ENCODE measurements at places on chromosomes 2 and 18. TPM values are rescaled to one million over a fixed set of nuclear protein-coding genes. Genes with fewer than 3 reads are reported as not detected.

DNA sequence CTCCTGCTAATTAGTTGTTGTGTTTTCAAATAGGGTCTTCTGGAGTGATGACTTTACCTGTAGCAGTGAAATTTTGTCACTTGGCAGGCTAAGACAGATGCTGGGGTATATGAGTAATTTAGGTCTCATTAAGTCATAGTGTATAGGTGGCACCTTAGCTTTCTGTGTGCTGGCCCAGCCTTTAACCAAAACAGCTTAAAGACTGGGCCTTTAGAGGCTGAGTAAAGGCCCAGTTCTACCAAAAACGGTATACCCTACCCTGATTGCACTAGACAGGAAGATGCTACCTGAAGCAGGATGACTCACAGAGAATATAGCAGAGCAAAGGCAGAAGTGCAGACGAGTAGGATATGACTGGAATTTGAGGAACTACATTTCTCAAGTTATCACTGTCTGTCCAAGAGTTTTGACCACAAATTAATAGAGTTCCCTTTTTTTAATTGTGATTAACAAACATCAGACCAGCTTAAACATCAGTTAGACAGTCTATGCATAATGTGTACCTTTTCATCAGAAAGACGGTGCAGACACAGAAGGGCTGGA is 337.9 kb upstream of the SALL3 start:
- H3K36me3 ChIP-seq: peaks cover under 1% of the 10 kb centered on the region
- no peak overlapping the region for H3K27ac ChIP-seq
- no peak for DNase-seq
- no peaks in the 10 kb centered on the region for H3K4me1 ChIP-seq
- H3K4me3 ChIP-seq: no peak overlapping the region
- H3K27me3 ChIP-seq: peaks cover 4% of the 10 kb centered on the region

GRCh38 chr18:48552130-48552529 is 13.3 kb downstream of the CTIF start:
- no peaks in the 10 kb centered on the region for H3K27me3 ChIP-seq
- no peak overlapping the region for H3K27ac ChIP-seq
- no peak for DNase-seq
- H3K4me1 ChIP-seq: peaks cover 5% of the 10 kb centered on the region
- H3K4me3 ChIP-seq: no peak overlapping the region

- DNase-seq: no peak
- peaks cover 5% of the 10 kb centered on the region for H3K27me3 ChIP-seq
- H3K36me3 ChIP-seq: no peaks in the 10 kb centered on the region
- no peak overlapping the region for H3K27ac ChIP-seq
- no peak overlapping the region for H3K4me3 ChIP-seq
These were observed 113.9 kb upstream of the LTBP1 start for GRCh38 chr2:32832821-32833220.

GRCh38 chr2:74576211-74576862 is 21.8 kb downstream of the DOK1 start:
- peaks cover 44% of the 10 kb centered on the region for H3K4me1 ChIP-seq
- H3K27ac ChIP-seq: no peak overlapping the region
- DNase-seq: no peak
- H3K27me3 ChIP-seq: no peaks in the 10 kb centered on the region
- H3K4me3 ChIP-seq: no peak overlapping the region

GRCh38 chr2:191465766-191466420 is 212.0 kb upstream of the NABP1 start:
- H3K4me3 ChIP-seq: no peak overlapping the region
- no peak overlapping the region for H3K27ac ChIP-seq
- DNase-seq: no peak
- H3K27me3 ChIP-seq: no peaks in the 10 kb centered on the region

DNA sequence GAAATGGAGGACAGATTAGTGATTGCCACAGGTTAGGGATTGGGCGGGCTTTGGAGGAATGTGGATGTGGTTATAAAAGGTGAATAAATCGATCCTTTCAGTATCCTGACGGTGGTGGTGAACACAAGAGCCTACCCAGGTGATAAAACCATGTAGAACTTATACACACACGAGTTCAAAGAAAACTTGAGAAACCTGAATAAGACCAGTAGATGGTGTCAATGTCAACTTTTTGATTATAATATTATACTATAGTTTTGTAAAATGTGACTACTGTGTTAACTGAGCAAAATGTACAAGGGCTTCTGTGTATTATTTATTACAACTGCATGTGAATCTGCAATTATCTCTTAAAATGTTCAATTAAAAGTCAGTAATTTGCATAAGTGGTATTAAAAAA is 136.3 kb downstream of the ERBB4 start:
- H3K4me1 ChIP-seq: no peaks in the 10 kb centered on the region
- DNase-seq: no peak
- H3K36me3 ChIP-seq: no peaks in the 10 kb centered on the region

SEMA4C gene
- 11.6 TPM for total RNA-seq

SIX3 gene
- total RNA-seq: not detected

DNA sequence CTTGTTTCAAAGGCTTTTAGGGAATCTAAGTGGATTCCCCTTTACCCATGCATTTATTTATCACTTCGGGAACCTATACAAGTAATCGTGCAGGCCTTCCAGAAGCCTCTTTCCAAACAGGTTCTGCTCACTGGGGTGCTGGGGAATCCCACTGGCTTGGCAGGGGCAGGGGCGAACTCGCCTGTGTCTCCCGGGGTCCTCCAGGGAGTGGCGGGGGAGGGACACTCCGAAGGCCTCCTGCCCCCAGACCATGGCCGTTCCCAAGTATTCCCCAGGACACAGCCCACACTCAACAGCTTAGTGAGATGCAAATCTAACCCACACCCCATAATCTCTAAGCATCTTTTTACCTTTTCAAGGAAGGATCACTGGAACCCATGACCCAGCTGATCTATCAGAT is 6.5 kb downstream of the DNMT3A start:
- H3K36me3 ChIP-seq: no peaks in the 10 kb centered on the region
- no peak for DNase-seq
- H3K27me3 ChIP-seq: no peaks in the 10 kb centered on the region
- H3K27ac ChIP-seq: no peak overlapping the region
- peaks cover 59% of the 10 kb centered on the region for H3K4me1 ChIP-seq

GRCh38 chr2:113891265-113891959 is 1.5 kb downstream of the ACTR3 start:
- H3K36me3 ChIP-seq: peaks cover 74% of the 10 kb centered on the region
- no peaks in the 10 kb centered on the region for H3K27me3 ChIP-seq
- H3K4me1 ChIP-seq: peaks cover 65% of the 10 kb centered on the region
- peak overlapping the region; percentile 92 for H3K4me3 ChIP-seq
- DNase-seq: no peak
- H3K27ac ChIP-seq: peak overlapping the region; percentile 93

GRCh38 chr2:201413143-201413542 is 38.1 kb downstream of the TRAK2 start:
- no peaks in the 10 kb centered on the region for H3K27me3 ChIP-seq
- H3K4me3 ChIP-seq: no peak overlapping the region
- no peak for DNase-seq
- peaks cover 27% of the 10 kb centered on the region for H3K36me3 ChIP-seq
- peaks cover 7% of the 10 kb centered on the region for H3K4me1 ChIP-seq

- H3K4me3 ChIP-seq: no peak overlapping the region
- peaks cover 14% of the 10 kb centered on the region for H3K27me3 ChIP-seq
- H3K27ac ChIP-seq: no peak overlapping the region
- H3K4me1 ChIP-seq: peaks cover 7% of the 10 kb centered on the region
- no peak for DNase-seq
These were observed 37.6 kb upstream of the ARL4C start for GRCh38 chr2:234534515-234534914.

GALNT3 gene
- total RNA-seq: 11.3 TPM

DOK6 gene
- total RNA-seq: not detected

- H3K27me3 ChIP-seq: no peaks in the 10 kb centered on the region
- DNase-seq: no peak
- H3K4me3 ChIP-seq: no peak overlapping the region
- no peaks in the 10 kb centered on the region for H3K4me1 ChIP-seq
- H3K36me3 ChIP-seq: no peaks in the 10 kb centered on the region
- H3K27ac ChIP-seq: no peak overlapping the region
These were observed 46.2 kb downstream of the MEIS1 start for GRCh38 chr2:66481100-66481549.

- H3K4me1 ChIP-seq: peaks cover 7% of the 10 kb centered on the region
- H3K27me3 ChIP-seq: no peaks in the 10 kb centered on the region
- peak overlapping the region; percentile 37 for H3K27ac ChIP-seq
These were observed 14.2 kb downstream of the PMS1 start for GRCh38 chr2:189798312-189799029.

DNA sequence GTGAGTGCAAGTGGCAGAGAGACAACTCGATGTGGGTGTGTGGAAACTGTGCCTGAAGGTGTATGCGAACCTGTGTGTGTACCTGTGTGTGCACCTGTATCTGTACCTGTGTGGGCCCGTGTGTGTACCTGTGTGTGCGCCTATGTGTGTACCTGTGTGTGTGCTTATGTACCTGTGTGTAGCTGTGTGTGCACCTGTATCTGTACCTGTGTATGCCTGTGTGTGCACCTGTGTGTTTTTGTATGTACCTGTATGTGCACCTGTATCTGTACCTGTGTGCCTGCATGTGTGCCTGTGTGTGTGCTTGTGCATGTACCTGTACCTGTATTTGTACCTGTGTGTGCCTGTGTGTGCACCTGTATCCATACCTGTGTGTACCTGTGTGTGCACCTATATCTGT is 150.6 kb downstream of the MYT1L start:
- H3K27ac ChIP-seq: no peak overlapping the region
- no peaks in the 10 kb centered on the region for H3K36me3 ChIP-seq
- DNase-seq: no peak
- H3K27me3 ChIP-seq: no peaks in the 10 kb centered on the region
- H3K4me1 ChIP-seq: no peaks in the 10 kb centered on the region

CAPN14 gene
- 0.33 TPM for total RNA-seq

DNA sequence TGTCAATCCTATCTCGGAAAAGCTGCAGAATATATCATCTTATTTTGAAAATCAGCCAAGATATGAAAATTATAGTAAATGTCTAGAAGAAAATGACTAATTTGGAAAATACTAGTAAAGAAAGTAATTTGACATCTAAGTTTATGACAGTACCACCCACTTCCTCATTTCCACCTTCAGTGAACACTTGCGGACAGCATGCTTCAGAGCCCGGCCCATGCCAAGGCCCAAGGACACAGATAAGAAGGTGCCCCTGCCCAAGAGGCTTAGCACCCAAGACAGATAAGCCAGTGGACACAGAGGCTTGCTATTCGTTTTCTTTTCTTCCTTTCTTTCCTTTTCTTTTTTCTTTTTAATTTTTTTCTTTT is 4.8 kb upstream of the KCNG2 start:
- no peak overlapping the region for H3K27ac ChIP-seq
- DNase-seq: no peak
- H3K4me3 ChIP-seq: no peak overlapping the region
- peaks cover 11% of the 10 kb centered on the region for H3K4me1 ChIP-seq
- peaks cover 7% of the 10 kb centered on the region for H3K36me3 ChIP-seq

MC5R gene
- total RNA-seq: not detected

TTC39C gene
- total RNA-seq: 69.7 TPM

GRCh38 chr2:202750763-202751427 is 116.1 kb downstream of the FAM117B start:
- H3K27ac ChIP-seq: no peak overlapping the region
- no peaks in the 10 kb centered on the region for H3K27me3 ChIP-seq
- H3K4me1 ChIP-seq: no peaks in the 10 kb centered on the region
- peaks cover 2% of the 10 kb centered on the region for H3K36me3 ChIP-seq

GRCh38 chr2:3117650-3118216 is 259.9 kb downstream of the EIPR1 start:
- DNase-seq: no peak
- no peak overlapping the region for H3K4me3 ChIP-seq
- H3K27me3 ChIP-seq: no peaks in the 10 kb centered on the region
- H3K4me1 ChIP-seq: no peaks in the 10 kb centered on the region
- no peaks in the 10 kb centered on the region for H3K36me3 ChIP-seq

DNA sequence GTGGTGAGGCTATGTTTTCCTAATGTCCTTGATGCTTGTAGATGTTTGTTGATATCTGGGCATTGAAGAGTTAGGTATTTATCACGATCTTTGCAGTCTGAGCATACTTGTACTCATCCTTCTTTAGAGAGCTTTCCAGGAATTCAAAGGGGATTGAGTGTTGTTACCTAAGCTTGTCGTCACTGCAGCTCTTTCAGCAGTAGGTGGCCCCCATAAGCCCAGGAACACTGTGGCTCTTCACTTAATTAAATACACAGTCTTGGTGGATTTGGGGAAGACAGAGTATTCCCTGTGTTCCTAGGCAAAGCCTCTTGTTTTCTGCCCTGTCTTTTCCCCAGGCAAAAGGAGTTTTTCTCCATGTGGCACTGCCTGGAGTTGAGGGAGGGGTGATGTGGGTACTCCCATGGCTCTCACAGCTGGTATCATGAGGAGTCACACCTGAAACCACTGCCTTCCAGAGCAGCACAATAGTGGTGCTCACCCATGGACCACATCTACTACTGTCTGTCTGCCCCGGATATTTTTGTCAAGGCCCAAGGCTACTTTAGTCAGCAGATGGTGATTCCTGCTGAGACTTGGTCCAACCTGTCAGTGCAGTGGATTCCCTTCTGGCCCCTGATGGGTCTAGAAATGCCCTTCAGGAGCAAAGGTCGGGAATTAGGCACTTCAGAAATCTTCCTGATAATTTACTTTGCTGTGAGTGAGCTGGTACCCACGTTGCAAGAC is 95.7 kb downstream of the GALNT13 start:
- no peak overlapping the region for H3K4me3 ChIP-seq
- no peak overlapping the region for H3K27ac ChIP-seq
- no peak for DNase-seq
- no peaks in the 10 kb centered on the region for H3K36me3 ChIP-seq
- no peaks in the 10 kb centered on the region for H3K4me1 ChIP-seq

CFAP221 gene
- not detected for total RNA-seq

- no peaks in the 10 kb centered on the region for H3K4me1 ChIP-seq
- no peak overlapping the region for H3K27ac ChIP-seq
- H3K27me3 ChIP-seq: peaks cover 14% of the 10 kb centered on the region
- H3K4me3 ChIP-seq: no peak overlapping the region
- no peak for DNase-seq
- H3K36me3 ChIP-seq: no peaks in the 10 kb centered on the region
These were observed 55.5 kb downstream of the MARCHF4 start for GRCh38 chr2:216316743-216317142.

- no peak for DNase-seq
- peaks cover 26% of the 10 kb centered on the region for H3K36me3 ChIP-seq
- no peaks in the 10 kb centered on the region for H3K27me3 ChIP-seq
- H3K4me3 ChIP-seq: no peak overlapping the region
These were observed 41.0 kb downstream of the EPG5 start for GRCh38 chr18:45926085-45926484.

DNA sequence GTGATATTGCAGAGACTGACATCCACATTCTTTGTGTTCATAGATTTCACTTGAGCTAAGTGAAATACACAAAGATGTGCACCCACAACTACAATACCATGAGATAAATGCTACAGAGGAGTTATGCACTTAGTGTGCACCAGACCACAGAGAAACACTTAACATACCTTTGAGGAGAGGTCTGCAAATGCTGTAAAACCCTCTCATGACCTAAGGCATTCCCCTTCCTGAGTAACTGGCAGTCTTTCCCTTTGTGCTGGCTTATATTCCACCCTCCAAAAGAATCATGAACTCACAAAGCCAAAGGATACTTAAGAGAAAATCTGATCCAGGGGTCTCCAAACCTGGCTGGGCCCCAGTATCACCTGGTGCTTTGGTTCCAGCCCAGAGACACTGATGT is 16.2 kb downstream of the NXPH2 start:
- H3K4me1 ChIP-seq: no peaks in the 10 kb centered on the region
- H3K36me3 ChIP-seq: no peaks in the 10 kb centered on the region
- H3K27ac ChIP-seq: no peak overlapping the region
